Myocyte (in vitro differentiated cells): ENCODE measurements at places on chromosomes 3 and 15.

GRCh38 chr3:189779166-189779565, 148.0 kb downstream of the TP63 start:
- no peak for DNase-seq

- DNase-seq = peak; percentile 2
These were observed 207.0 kb downstream of the NTRK3 start for GRCh38 chr15:88049506-88049905.

- no peak for DNase-seq
These were observed 177.0 kb downstream of the RAP2B start for GRCh38 chr3:153339065-153339464.

GRCh38 chr15:101664303-101664913, 12.2 kb upstream of the TM2D3 start:
- DNase-seq = no peak

GRCh38 chr15:41562244-41562643, 3.2 kb downstream of the TYRO3 start:
- DNase-seq = no peak

- peak; percentile 75 for DNase-seq
These were observed 15.5 kb downstream of the TBC1D2B start for GRCh38 chr15:78061963-78062427.

- DNase-seq = no peak
These were observed 62.7 kb upstream of the CCR4 start for GRCh38 chr3:32888739-32889138.

DNA sequence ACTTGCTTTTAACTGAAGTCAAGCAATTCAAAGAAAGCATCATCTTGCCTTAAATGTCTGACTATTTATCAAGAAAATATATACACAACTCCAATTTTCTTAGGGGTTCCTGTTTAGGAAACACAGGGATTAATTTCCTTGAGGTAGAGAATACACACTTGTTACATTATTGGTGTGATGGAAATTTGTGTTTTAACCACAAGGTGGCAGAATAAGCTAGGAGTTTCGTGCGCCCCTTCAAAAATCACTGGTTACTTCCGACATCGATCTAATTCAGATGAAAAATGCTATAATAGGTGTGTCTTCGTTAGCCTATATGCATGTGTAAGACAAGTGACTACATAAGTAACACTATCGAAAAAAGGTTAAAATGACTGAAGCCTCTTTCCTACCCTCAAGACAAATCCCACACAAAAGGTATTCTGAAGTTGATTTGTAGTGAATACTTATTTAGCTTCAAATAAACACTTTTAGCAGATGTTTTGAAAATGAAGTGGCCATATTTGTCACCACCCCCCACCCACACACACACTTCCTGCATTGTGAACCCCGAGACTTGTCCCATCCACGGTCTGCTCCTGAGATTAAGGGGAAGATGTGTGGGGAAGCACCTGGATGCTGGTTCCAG, 246.5 kb downstream of the ROBO1 start:
- DNase-seq = peak; percentile 48
